Upper lobe of left lung (tissue), 6 donors: ENCODE measurements at places on chromosomes 7 and 10.

GRCh38 chr10:87658321-87658795, 1.3 kb upstream of the PAPSS2 start:
- peak overlapping the region; percentile 88 for H3K27ac ChIP-seq
- H3K4me1 ChIP-seq = peaks cover 37% of the 10 kb centered on the region
- H3K27me3 ChIP-seq = no peaks in the 10 kb centered on the region
- H3K36me3 ChIP-seq = no peaks in the 10 kb centered on the region

DNA sequence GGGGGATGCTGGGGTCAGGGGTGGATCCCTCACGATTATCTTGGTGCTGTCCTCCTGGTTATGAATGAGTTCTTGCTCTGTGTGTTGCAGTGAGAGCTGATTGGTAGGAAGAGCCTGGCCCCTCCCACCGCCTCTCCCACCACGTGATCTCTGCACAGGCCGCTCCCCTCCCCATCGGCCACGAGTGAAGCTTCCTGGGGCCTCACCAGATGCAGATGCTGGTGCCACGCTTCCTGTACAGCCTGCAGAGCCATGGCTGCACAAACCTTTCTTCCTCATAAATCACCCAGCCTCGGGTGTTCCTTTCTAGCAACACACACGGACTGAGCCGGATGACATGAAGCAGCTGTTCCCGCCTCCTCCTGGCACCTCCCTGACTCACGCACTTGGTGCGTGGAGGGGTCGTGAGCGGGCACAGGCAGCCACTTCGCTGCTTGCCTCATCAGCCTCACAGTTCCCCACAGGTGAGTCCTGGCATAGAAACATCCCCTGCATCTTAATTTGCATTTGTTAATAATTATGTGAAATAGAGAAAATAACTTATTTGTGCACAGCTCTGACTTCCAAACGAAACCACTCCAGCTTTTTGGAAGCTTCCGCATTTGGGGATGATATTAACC, 210.8 kb downstream of the ADARB2 start:
- no peak overlapping the region for H3K4me3 ChIP-seq
- no peak for DNase-seq
- no peaks in the 10 kb centered on the region for H3K4me1 ChIP-seq
- no peak overlapping the region for H3K27ac ChIP-seq
- H3K36me3 ChIP-seq = no peaks in the 10 kb centered on the region

DNA sequence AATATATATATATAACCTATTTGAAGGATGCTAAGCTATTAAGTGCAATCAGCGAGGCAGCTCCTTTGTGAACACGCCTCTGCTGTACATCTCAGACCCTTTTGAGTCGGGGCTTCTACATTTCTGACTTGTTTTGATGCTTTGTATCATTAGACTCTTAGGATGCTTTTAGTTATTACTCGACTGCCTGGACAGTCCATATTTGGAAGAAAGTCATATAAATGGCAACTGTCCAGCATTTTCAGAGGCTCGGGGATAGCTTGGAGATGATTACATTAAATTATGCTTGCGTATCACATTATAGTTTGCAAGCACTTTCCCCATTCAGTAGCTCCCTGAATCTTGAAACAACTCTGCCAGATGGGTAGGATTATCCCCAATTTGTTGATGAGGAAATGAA, 257.9 kb downstream of the PTEN start:
- H3K4me3 ChIP-seq = no peak overlapping the region
- no peaks in the 10 kb centered on the region for H3K36me3 ChIP-seq
- DNase-seq = no peak
- H3K27me3 ChIP-seq = no peaks in the 10 kb centered on the region
- H3K4me1 ChIP-seq = no peaks in the 10 kb centered on the region

DNA sequence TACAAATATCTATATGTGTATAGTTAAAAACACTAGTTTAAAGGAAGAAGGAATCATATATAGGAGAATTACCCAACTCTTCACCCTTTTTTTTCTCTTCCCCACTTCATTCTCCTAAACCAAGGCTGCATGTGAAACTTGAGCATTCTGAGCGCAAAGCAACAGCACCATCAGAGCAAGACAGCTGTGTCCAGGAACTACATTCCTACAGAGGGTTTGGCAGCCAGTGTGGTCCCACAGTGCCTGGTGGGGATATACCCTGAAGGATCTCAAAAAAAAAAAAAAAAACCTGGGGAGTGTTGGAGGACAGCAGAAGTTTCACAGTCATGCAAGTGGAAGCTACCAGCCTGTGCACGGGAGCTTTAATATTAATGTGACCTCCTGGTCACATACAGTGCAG, 310.4 kb downstream of the CTNNA3 start:
- no peak for DNase-seq
- no peaks in the 10 kb centered on the region for H3K27me3 ChIP-seq
- no peaks in the 10 kb centered on the region for H3K36me3 ChIP-seq

DNA sequence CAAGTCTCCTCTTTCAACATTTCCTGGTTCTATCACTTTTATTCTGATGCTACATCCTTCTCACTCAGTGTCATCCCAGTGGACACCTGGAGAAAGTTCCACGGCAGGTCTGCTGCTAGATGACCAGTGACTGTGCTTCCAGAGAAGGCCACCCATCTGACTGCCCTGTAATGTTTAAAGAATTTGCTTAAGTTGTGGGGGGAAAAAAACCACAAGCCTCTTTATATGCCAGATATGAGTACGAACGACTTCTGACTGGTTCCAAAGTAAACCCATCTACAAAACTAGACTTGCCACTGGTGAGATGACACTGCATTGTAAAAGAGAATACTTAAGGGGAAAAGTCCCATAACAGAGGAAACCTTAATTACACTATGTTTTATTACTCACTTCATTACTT, 69.6 kb upstream of the VWC2 start:
- H3K27me3 ChIP-seq = no peaks in the 10 kb centered on the region
- no peaks in the 10 kb centered on the region for H3K4me1 ChIP-seq
- no peak overlapping the region for H3K4me3 ChIP-seq
- no peak for DNase-seq
- H3K27ac ChIP-seq = no peak overlapping the region

- H3K36me3 ChIP-seq = no peaks in the 10 kb centered on the region
- H3K27ac ChIP-seq = peak overlapping the region; percentile 68
- DNase-seq = no peak
- no peak overlapping the region for H3K4me3 ChIP-seq
- peaks cover 19% of the 10 kb centered on the region for H3K4me1 ChIP-seq
Measured at GRCh38 chr7:80498481-80499349, 13.1 kb downstream of the GNAT3 start.

DNA sequence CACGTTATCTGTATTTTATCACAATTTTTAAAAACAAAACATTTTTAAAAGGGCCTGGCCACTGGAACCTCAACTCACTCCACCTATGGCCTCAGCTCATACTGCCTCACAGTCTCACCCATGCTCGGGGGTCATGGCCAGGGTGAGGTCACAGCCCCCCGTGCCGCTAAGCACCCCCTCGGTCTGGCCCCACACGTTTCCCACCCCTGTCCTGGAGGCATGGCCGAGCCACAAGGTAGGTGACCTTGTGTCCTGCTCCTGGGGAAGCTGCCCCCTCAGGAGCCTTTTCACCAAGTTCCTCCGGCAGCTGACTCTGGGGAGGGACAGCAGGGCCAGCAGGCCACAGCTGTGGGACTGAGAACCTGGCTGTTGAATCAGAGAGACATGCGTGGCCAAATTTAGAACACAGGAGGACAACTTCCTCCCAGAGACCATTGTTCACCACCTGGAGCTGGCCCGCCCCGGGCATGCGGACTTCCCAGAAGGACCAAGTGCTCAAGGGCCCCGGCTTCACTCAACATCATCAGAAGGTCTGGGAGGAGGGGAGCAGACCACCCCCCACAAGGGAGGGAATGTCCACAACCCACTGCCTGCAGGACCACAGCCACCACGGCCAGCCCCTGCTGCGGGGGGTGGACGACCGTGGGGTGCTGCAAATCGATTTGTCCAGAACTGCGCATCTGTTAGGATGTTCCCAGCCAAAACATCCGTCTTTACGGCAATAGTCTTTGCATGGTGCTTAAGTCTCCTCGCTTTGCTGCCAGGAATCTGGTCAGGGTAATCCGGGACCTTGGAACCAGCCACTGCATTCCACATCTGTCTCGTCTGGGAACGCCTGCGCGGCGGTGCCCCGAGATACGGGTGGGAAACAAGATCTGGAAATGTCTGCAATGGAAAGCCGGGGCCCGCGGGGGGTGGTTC, 48.6 kb upstream of the PDGFA start:
- H3K4me1 ChIP-seq = no peaks in the 10 kb centered on the region
- no peak for DNase-seq
- H3K36me3 ChIP-seq = no peaks in the 10 kb centered on the region
- H3K27me3 ChIP-seq = no peaks in the 10 kb centered on the region
